ENCODE measurements at places on chromosomes 2 and 18.

GRCh38 chr2:6358985-6359384 lies 506.7 kb downstream of the CMPK2 start:
- DNase-seq, result no peak

- DNase-seq, result no peak
These were observed 11.6 kb upstream of the DYNC2LI1 start for GRCh38 chr2:43762286-43762685.

DNA sequence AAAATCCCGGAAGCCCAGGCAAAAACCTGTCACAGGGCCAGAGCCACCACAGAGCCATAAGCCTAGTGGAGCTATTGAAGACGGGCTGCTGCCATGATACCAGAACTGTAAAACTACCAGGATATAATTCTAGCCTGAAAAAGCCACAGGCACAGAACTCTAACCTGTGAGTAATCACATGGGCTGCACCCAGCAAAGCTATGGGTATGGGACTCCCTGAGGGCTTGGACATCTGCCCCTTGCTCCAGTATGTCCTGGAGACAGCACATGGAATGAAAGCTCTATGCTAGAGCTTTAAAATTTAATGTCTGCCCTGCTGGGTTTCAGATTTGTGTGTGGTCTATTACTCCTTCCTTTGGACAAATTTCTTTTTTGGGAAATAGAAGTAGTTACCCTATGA lies 2183.6 kb upstream of the CELF4 start:
- DNase-seq, result no peak

DNA sequence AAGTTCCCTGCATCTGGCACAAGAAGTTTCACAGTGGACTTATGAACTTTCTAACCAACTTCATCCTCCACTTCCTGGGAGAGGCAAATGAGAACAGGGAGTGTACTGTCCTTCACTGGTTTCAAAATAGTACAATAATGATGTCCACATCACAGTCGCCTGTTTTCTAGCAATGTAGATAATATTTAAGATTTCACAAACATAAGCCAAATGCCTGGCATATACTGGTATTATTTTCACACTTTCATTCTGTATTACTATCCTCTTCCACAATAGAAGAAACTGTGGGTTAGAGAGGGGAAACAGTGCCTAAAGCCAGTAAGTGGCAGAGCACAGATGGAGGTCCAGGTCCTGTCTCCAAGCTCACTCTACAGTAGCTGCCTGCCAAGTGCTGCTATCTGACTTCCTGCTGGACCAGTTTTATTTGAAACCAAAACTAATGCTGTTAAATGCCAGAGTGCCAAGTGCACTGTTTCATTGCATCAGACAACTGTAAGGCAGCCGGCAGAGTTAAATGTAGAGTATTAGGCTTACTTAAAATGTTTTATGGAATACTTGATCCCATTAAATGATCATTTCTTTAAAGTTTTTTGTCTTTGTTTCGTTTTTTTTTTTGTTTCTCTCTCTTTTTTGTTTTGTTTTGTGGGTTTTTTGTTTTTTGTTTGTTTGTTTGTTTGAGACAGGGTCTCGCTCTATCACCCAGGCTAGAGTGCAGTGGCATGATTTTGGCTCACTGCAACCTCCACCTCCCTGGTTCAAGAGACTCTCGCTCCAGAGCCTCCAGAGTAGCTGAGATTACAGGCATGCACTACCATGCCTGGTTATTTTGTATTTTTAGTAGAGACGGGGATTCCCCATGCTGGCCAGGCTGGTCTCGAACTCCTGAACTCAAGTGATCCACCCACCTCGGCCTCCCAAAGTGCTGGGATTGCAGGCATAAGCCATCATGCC lies 15.1 kb downstream of the COBLL1 start:
- DNase-seq, result no peak

DNA sequence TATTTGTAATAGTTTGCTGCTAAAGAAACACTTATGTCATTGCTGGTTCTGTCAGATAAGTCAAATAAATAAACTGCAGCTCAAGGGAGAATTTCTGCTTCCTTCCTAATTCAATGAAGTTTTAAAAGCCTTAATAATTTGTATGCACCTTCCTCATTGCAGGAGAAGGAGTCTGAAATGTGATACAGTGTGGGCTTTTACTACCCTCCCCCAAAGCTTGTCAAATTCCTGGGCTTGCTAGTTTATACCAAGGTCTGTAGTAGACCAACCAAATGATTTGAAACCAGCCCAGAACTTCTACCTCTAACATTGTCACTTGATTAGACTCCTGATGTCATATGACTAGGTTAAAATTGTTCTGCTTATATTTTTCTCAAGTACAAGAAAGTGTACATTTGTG lies 131.8 kb downstream of the DTNA start:
- DNase-seq, result no peak

- no peak for DNase-seq
These were observed 15.9 kb downstream of the PDIA6 start for GRCh38 chr2:10796703-10797102.

DNA sequence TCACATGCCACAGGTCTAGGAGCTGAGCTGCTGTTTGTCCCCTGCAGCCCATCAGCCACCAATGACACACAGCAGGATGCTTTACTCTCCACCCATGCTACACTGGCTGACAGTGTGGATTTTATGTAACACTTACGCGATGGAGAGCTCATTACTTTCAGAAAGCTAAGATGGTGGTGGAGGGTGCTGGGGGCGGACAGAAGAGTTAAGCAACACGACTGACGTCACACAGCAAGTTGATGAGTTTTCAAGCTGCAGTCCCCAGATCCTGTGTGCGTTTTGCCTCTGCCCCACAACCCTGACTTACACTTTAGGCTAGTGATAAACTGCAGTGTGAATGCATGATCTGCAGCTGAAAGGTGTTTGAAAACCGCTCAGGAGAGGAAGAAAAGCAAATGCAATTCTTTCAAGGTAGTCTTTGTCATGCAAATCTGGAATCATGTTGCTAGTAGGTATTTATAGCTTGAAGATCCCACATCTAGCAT lies 42.4 kb downstream of the MRPS5 start:
- no peak for DNase-seq

Data from CD4-positive, alpha-beta T cell treated with Interleukin-4 for 1 hour (primary cell).